ENCODE measurements at places on chromosomes 13 and 19. TPM values are rescaled to one million over a fixed set of nuclear protein-coding genes. Genes with fewer than 3 reads are reported as not detected.

WTIP gene
- total RNA-seq, result 29.3 TPM

DNA sequence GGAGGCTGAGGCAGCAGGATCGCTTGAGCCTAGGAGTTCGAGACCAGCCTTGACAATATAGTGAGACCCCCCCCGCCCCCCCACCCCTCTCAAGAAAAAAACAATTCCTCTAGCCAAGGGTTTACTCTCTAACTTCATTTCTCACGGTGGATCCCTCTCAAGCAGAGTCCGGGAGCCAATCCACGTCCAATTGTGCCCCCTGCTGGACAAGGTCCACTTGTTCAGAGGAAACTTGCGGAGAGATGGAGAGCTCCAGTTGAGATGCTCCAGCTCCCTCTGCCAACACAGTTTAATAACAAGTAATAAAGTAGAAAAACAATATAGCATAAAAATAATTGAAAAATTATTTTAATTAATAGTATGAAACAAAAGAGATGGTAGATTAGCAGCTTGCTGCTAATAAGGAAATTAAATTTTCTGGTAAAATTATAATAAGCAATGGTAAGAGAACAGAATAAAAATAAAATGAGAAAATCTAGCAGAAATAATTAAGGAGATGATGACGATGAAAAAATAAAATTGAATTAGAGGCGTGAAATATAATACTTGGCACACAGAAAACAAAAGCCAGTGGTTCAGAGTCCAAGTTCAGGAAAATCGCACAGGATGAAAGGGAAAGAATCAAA, 14.5 kb upstream of the SIGLEC14 start:
- DNase-seq, result peak; percentile 82
- H3K4me1 ChIP-seq, result peaks cover 6% of the 10 kb centered on the region
- no peaks in the 10 kb centered on the region for H3K36me3 ChIP-seq

DNA sequence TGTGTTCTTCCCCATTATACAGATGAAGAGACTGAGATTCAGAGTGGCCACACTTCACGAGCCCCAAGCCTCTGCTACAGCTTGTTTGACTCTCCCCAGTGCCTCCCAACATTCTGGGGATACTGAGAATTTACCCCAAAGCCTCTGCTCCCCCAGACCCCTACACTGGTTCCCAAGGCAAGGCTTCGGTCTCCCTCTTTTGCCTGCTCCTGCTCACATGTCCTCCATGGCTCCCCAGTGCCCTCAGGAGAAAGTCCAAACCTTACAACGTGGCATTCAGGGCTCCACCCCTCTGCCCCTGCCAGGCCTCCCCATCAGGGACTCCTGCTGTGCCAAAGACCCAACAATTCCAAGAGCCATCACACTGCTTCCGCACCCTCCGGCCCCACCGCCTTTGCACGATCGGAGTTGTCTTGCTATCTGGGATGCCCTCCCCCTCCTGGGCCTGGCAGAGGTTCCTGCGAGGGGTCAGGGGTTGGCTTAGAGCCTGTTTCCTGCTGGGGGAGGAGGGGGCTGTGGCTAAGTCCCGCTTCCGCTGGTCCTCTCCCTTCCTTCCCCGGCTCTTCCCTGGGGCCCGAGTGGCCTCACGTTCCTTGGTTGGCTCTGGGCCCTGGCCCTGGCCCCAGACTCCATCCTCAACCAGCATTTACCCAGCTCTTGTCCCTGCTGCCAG, 15.4 kb downstream of the GTPBP3 start:
- no peaks in the 10 kb centered on the region for H3K4me1 ChIP-seq
- H3K27ac ChIP-seq, result no peak overlapping the region
- no peaks in the 10 kb centered on the region for H3K36me3 ChIP-seq
- no peak for DNase-seq

GRCh38 chr13:78247362-78247761, 328.7 kb upstream of the EDNRB start:
- peaks cover 2% of the 10 kb centered on the region for H3K27me3 ChIP-seq
- no peak overlapping the region for H3K4me3 ChIP-seq
- no peak for DNase-seq
- H3K4me1 ChIP-seq, result no peaks in the 10 kb centered on the region
